ENCODE measurements at places on chromosomes 7 and 10.

GRCh38 chr7:13560441-13560840 lies 429.0 kb downstream of the ETV1 start:
- DNase-seq = no peak

DNA sequence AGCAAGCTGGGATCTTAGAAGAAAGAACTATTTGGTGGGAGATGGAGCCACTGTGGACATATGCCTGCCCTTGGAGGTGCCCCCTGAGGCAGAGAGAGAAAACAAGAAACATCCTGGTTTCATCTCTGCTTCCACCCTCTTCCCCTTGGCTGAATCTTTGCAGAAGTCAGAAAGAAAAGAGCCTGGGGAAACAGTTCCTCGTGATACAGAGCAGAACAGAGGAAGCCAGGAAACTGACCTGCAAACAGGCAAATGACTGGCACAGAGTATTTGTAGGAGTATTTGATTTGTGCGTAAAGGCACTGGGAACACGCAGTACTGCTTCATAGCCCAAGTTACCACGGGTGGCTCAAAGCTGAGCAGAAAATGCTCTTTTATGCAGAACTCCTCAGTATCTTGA lies 7.0 kb upstream of the KEL start:
- no peak for DNase-seq

DNA sequence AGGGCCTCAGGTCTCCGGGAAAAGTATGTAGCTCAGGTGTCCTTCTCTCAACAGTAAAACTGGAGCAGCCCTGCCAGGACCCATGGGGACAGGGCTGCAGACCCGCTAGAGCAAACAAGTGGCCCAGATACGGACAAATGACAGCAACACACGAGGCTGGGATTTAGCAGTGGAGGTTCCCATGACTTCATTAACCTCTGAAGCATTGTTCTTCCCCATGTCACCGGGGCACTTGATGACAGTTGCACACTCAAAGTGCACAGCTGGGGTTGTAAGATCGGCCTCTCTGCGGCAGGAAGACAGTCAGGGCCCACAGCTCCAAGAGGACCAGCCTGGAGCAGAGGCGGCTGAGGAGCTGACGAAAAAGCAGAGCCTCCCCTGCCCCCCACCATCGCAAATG lies 12.5 kb upstream of the PODXL start:
- DNase-seq = no peak

DNA sequence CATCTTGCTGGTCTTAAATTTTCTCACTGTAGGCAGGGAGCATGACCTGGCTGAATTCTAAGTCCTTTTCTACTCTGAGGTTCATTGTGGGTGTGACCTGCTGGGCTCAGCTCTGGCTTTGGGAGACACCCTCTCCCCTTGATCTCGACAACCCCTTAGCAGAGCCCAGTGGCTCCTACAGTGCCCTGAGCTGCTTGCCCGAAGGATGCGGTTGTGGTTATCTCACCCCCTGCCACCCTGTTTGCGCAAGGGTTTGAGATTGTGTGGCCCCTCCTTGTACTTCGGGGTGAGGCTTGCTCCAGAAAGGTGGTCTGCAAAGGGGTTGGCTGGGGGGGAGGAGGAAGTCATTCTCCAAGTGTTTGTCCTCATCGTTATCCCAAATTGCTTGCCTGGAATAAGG lies 55.3 kb downstream of the TCF7L2 start:
- no peak for DNase-seq

GRCh38 chr7:45177801-45178200 lies 20.2 kb downstream of the RAMP3 start:
- DNase-seq = no peak

- DNase-seq = no peak
Observed at GRCh38 chr10:7945469-7946187, 108.9 kb upstream of the GATA3 start.

- peak; percentile 50 for DNase-seq
Observed at GRCh38 chr7:10412422-10413019, 561.2 kb upstream of the PHF14 start.

- no peak for DNase-seq
Observed at GRCh38 chr7:148773334-148773733, 74.6 kb downstream of the CUL1 start.

GRCh38 chr10:59577984-59578383 lies 131.7 kb downstream of the SLC16A9 start:
- DNase-seq = no peak

- DNase-seq = no peak
Observed at GRCh38 chr10:132110713-132111112, 45.0 kb downstream of the JAKMIP3 start.
